ENCODE measurements at places on chromosomes 6 and 20.
A peak's percentile ranks its signal among the peaks of the same experiment; 100 is the strongest.

DNA sequence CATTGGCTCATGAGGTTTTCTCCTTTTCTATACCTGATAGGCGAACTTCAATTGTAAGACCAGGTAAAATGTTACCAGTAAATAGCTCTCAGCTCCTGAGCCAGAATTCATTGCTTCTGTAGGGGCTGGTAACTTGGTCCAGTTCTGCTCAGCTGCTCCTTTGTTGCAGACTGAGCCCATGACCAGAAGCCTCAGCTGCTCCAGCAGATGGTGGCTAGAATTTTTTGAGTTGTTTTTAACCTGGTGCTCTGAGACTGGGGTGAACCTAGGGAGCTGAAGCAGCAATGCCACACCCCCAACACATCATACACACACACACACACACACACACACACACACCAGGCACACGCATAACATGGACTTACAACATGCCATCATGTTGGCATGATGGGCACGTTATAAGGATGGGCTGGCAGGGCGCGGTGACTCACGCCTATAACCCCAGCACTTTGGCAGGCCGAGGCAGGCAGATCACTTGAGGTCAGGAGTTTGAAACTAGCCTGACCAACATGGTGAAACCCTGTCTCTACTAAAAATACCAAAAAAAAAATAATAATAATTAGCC is 103.1 kb downstream of the QRSL1 start:
- DNase-seq, result no peak

- DNase-seq, result no peak
Observed at GRCh38 chr6:120405947-120406346, 928.3 kb downstream of the TBC1D32 start.

DNA sequence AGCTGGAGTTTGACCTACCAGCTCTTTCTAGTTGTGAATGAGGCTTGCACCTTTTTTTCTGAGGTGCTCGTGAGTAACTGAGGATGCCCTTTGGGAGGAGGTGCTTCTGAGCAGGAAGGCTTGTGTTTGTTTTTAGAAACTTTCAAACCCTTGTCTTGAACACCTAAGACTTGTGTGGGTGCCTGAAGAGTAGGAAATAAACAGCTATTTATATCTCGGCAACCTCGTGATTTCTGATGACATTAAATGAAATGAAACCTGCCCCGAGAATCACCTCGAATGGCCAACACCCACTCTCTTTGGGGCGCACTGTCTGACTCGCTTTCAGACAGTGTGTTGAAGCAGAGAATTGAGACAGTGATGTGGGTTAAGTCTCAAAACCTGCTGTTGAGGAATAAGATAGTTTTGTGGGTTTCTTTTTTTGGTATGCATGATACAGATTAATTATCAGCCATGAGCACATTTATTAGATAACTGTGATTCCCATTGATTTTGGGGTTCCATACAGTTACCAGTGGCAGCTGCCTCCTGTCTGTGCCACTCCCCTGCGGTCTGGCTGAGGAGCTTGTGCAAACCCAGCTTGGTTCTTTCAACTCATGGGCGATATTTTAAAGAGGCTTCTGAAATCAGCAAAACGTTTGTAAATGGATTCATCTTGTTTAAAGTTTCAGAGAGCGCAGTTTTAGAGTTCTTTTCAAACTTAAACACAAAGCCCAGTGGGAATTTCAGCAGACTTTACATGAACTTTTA is 8.4 kb downstream of the IRF4 start:
- no peak for DNase-seq

- DNase-seq, result no peak
Observed at GRCh38 chr6:44712353-44713111, 325.0 kb downstream of the CDC5L start.

DNA sequence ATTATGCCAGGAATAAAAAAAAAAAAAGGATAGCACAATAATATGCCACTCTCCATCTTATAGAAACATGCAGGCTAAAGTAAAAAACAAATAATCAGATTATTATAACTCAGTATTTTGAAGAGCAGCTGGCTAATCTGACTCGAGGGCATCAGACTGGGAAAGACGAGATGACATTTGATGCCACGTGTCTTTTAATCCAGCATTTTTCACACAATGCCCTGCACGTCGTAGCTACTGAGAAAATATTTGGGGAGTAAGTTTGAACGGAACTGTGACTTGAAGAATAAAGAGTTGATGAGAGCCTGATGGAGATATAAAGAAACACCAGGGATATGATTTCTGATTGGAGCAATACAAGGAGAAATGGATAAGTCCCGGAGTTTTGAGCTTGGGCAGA is 237.7 kb downstream of the ARID1B start:
- DNase-seq, result no peak

DNA sequence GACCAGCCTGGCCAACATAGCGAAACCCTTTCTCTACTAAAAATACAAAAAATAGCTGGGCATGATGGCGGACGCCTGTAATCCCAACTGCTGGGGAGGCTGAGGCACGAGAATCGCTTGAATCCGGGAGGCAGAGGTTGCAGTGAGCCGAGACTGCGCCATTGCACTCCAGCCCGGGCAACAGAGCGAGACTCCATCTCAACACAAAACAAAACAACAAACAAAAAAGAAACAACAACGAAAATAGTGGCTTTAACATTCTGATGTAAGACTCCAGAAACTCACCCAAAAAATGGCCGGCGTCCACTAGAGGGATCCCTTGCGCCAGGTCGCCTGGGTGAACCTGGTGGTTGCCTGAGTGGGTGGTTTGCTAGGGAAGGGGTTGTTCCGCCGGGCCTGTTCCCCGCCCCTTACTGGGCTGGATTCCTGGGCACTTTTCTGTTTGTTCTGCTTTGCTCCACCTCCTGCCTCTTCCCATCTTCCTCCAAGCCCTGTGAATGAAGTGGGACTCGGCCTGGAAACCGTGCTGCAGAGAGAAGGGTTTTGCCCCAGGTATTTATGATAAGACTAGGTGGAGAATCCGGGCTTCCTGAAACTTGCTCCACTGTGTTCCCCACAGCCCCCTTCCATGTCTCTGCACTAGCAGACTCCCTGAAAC is 1.5 kb downstream of the PABPC1L start:
- peak; percentile 35 for DNase-seq

DNA sequence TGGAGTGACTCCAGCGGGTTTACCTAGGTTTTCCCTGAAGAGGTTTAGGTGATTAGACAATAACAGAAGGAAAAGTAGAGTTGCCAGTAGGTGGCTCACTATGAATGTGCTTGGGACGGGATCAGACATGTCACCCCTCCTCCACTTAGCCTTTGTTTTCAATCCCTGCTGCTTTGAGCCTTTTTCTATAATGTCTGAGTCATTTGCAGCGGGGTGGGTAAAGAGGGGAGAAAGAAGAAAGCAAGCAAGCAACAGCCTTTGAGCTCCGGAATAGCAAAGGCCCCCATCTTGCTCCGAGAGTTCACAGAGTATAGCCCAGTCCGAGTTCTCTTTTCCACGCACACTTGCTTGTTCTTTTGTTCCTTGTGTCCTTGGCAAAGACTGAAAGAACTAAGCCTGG is 129.1 kb downstream of the PACRG start:
- no peak for DNase-seq

GRCh38 chr6:138897031-138897430 is 91.0 kb downstream of the REPS1 start:
- DNase-seq, result no peak
